ENCODE measurements at places on chromosomes 3 and 15.

DNA sequence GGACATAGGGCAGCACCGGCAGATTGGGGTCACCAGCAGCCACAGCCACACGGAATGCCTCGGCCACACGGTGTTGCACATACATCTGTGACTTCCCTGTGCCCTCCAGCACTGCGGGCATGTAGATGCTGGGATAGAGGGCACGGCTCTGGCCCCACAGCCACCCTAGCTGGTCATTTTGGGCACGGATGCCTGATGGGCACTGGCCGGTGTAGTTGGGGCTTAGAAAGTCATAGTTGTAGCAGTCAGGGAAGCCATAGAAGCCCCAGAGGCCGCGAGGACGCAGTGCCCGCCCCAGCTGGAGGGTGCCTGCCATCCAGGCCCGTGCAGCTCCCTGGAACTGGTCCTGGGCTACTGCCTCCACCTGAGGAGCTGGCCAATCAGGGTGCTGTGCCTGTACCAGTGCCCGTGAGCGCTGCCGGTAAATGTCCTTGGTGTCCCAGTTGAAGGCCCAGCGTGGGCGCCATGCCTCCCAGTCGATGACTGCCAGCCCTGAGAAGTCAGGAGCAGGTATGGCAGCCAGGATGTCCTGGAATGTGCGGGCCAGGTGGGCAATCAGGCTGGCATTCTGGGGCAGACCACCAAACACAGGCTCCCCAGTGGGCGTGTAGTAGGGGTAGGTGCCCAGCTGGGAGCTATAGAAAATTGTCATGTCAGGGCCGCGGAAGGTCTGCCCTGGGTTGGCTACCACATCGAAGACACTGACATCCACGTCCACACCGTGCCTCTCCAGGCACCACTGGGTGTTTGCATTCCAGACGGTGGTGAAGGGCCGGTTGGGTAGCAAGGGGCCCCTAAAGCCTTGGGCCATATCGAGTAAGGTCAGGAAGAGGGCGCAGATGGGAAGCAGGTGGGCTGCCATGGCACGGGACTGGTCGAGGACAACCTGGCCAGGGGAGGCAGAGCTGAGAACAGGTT lies 1.0 kb downstream of the HYAL1 start:
- no peak for DNase-seq

DNA sequence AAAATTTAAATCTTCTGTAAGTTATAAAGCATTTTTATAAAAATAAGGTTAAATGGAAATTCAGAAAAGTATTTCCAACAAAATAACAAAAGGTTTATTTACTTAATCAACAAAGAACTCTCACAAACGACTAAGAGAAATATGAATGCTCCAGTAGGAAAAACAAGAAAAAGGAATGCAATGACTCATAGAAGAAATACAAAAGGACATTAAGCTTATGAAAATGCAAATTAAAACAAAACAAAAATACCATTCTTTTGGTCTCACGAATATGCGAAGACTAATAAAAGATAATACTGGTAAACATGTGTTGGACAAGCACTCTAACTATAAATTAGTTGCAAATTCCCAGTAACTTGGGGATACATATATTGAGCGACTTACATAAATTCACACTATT lies 17.5 kb upstream of the TBC1D5 start:
- no peak for DNase-seq

GRCh38 chr15:73239564-73240215 lies 129.1 kb downstream of the HCN4 start:
- DNase-seq, result no peak

- no peak for DNase-seq
Measured at GRCh38 chr3:194487289-194488054, 670 bp upstream of the ATP13A3 start.

- no peak for DNase-seq
Measured at GRCh38 chr3:69536306-69537020, 150.6 kb upstream of the FRMD4B start.
